ENCODE measurements at places on chromosomes 7 and 10. TPM values are rescaled to one million over a fixed set of nuclear protein-coding genes. Genes with fewer than 3 reads are reported as not detected.

DNA sequence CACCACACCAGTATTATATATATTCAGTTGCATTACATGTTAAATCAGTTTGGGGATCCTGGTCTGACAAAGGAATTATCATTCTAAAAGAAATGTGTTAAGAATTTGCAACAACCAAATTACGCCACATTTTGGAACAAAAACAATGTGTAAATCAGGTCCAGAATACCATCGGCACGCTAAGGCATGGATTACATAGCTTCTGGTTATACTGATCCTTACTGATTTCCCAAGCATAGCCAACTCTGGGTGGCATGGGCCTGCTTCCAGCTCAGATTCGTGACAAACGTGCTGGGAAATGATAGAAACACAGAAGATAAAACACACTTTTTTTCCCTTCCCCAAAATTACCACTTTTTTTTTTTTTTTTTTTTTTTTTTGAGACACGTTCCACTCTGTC, 660.0 kb downstream of the SORCS1 start:
- no peak for DNase-seq

- no peak for DNase-seq
These were observed 94.9 kb downstream of the NPSR1 start for GRCh38 chr7:34752929-34753328.

DNA sequence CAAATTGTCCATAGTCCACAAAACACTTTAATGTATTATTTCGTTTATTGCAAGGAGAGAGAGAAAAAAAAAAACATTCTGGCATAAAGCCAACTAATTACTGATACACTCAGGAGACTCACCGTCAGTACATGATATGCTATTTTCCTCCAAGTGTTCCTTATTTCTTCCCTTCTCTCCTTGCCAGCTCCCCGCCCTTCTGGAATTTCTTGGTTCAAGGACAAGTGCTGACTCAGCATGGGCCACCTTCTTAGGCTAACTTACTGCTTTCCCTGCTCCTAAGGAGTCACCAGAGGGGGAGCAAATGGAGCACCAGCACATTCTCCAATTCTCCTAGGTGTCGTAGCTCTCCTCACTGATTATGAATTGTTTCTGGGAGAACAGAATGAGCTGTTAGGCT, 133.8 kb upstream of the HDAC9 start:
- DNase-seq, result peak; percentile 17

GRCh38 chr10:131905267-131905571, 4.4 kb downstream of the PPP2R2D start:
- no peak for DNase-seq

- DNase-seq, result peak; percentile 54
These were observed 78.6 kb downstream of the LCOR start for GRCh38 chr10:96910488-96911395.

- no peak for DNase-seq
These were observed 189.6 kb downstream of the DNAJC1 start for GRCh38 chr10:21813946-21814345.

DNA sequence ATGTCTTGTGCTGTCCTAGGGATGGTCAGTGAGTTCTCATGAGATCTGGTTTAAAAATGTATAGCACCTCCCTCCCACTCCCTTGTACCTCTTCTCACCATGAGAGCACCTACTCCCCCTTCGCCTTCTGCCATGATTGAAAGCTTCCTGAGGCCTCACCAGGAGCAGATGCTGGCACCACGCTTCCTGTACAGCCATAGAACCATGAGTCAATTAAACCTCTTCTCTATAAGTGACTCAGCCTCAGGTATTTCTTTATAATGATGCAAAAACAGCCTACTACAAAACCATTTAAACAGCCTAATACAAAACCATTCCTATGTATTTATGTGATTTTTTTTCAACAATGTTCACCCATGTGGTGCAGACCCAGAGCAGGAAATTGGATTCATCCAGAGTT, 32.0 kb downstream of the KDM7A start:
- DNase-seq, result no peak

DNA sequence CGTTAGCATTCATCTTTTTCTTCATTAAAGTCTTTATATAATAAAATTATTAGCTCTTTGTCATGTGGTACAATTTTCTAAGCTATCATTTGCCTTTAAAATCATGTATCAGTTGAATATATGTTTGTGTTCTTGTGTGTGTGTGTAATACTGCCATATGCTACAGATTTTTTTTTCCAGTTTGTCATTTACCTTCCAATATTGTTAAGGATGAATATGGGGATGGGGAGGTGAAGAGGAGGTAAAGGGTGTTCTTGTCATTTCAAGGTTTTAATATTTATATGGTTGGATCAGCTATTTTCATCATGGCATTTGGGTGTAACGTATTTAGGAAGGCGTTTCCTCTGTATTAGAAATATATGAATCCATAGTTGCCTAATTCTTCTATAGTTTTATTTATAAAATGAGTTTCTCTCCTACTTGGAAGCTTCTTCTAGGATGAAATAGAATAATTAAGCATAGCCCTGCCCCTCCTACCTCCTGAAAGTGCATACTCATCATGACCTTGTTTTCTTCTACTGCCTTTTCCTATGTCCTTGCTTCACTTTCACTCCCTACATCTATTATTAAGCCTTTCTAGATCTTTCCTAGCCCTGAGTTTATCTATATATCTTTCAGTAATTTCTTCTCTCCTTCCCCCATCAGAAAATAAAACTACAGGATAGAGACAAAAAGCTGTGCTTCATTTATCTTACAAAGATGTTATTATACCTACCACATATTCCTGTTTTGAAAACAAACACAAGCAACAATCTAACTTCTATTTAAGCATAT, 25.1 kb downstream of the RAB18 start:
- DNase-seq, result no peak

GRCh38 chr10:51699145-51699474, 285 bp downstream of the CSTF2T start:
- DNase-seq, result no peak

DNA sequence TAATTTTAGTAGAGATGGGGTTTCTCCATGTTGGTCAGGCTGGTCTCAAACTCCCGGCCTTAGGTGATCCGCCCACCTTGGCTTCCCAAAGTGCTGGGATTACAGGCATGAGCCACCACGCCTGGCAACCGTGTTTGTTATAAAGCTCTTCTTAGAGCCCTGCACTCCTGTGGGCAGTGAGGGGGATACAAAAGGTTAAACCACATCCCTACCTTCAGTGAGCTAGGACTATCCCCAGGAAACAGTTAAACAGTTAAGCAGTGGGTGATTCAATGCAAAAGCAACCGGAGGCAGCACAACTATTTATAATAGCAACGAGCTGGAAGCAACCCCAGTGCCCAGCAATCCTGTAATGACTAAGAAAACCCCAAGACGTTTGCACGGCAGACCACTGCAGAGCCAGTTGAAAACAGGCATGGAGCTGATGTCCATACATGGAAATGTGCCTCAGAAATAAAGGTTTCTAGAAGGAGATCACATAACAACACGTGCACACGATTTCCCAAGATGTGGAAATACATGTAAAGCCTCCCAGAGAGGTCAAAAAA, 107.2 kb upstream of the LYZL2 start:
- peak; percentile 96 for DNase-seq

- DNase-seq, result peak; percentile 20
These were observed 10.4 kb downstream of the TACR2 start for GRCh38 chr10:69406302-69406811.

GRCh38 chr7:16026253-16027020, 340.0 kb upstream of the MEOX2 start:
- peak; percentile 86 for DNase-seq

- DNase-seq, result no peak
These were observed 2.1 kb upstream of the MSMB start for GRCh38 chr10:46048152-46048551.

DNA sequence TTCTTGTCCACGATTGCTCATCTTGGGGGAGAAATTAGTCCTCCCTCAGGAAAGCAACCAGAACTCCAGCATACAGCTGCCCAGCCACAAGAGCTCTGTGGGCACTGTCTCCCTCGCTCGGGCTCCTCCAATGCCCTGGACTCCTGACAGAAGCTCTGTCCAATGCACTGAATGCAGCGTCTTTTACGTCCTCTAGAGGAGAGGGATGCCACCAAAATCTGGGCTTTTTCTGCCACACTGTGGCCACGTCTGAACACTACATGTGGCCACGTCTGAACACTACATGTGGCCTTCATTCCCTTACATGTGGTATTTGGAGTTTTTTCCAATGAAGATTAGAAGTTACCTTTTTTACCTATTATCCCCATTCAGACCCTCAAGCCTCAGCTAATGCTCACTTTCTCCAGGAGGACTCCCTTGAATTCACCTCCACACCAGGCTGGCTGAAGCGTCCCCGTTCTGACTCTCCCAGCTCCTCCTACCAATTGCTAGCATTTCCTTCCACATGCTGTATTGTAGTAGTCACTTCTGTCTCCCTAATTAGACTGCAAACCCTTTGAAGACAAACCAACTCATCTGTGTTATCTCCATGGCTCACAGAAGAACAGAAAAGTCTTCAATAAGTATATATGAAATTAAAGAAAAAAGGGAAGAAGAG, 134.3 kb upstream of the PDE1C start:
- DNase-seq, result peak; percentile 76

DNA sequence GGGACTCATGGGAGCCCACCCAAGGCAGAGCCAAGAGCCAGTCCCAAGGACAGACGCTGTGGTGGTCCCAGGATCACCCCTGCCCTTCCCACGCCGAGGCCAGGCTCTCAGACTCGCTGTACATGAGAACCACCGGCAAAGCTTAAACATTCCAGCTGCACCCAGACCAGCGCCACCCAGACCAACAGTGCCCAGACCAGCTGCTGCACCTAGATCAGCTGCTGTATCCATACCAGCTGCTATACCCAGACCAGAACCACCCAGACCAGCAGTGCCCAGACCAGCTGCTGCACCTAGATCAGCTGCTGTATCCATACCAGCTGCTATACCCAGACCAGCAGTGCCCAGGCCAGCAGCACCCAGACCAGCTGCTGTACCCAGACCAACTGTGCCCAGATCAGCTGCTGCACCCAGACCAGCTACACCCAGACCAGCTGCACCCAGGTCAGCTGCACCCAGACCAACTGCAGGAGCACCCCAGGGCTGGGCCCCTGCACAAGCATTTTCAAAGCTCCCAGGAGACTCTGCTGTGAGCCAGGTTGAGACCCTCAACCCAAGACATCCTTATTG, 47.9 kb upstream of the CNPY1 start:
- peak; percentile 96 for DNase-seq

- peak; percentile 21 for DNase-seq
These were observed 407.7 kb downstream of the PARD3 start for GRCh38 chr10:34407324-34407805.

DNA sequence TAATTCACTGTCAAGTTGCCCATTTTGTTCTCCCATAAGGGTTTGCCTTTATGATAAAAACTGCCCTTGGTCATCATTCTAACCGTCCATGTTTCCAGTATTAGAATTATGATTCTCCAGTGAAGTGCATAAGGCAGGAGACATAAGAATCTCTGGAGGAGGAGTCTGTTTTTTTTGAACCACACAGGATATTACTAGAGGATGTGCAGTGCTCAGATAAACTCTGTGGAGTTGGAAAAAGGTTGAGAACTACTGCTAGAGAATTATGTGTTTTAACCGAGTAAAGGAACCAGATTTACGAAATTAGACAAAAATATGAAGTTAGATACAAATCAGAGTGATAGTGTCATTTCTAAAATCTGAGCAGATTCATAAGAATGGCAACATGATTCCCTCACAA, 40.5 kb downstream of the MDFIC start:
- no peak for DNase-seq

DNA sequence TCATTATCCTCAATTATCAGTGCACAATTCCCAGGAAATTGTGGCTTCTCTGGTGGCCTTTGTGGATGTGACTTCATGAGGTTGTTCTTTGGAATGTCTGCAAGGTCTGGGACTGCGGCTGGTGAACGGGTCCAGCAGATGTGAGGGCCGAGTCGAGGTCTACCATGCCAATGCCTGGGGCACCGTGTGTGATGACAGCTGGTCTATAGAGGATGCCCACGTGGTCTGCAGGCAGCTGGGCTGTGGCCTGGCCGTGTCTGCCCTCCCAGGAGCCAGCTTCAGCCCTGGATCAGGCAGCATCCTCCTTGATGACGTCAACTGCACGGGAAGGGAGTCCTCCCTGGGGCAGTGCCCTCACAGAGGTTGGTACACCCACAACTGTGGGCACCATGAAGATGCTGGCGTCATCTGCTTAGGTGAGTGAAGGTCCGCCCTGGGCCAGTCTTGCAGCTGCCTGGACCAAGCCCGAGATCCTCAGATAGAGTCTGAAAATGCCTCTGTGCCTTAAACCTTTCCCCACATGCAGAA, 46.9 kb downstream of the CUZD1 start:
- peak; percentile 15 for DNase-seq

- no peak for DNase-seq
These were observed 73.2 kb upstream of the PPP1R3C start for GRCh38 chr10:91705948-91706670.

- DNase-seq, result no peak
These were observed 548 bp upstream of the BNIP3 start for GRCh38 chr10:131982185-131982756.

- no peak for DNase-seq
These were observed 6.9 kb upstream of the ZNF33A start for GRCh38 chr10:38003588-38003987.

GRCh38 chr10:113933894-113934532, 79.6 kb downstream of the NHLRC2 start:
- DNase-seq, result no peak

GRCh38 chr10:127872871-127873600, 19.7 kb downstream of the CLRN3 start:
- no peak for DNase-seq

GRCh38 chr10:96390460-96390864, 31.7 kb upstream of the OPALIN start:
- peak; percentile 15 for DNase-seq

SMKR1 gene
- 3.9 TPM for total RNA-seq

LIPM gene
- not detected for total RNA-seq

P4HA1 gene
- 134 TPM for total RNA-seq

GRM3 gene
- not detected for total RNA-seq

ARHGEF35 gene
- total RNA-seq, result 0.21 TPM

C10orf95 gene
- not detected for total RNA-seq

BHLHA15 gene
- not detected for total RNA-seq

NOM1 gene
- total RNA-seq, result 25.4 TPM

AGBL3 gene
- 2.9 TPM for total RNA-seq

MICALL2 gene
- total RNA-seq, result 25.4 TPM

TMEM60 gene
- total RNA-seq, result 35.6 TPM

FERD3L gene
- total RNA-seq, result not detected

CPA2 gene
- total RNA-seq, result not detected

ANKRD2 gene
- 61.9 TPM for total RNA-seq

PRLHR gene
- total RNA-seq, result not detected

SLC29A4 gene
- total RNA-seq, result 4.4 TPM

FKBP6 gene
- total RNA-seq, result 0.11 TPM
